ENCODE measurements at places on chromosomes 7 and 10.

DNA sequence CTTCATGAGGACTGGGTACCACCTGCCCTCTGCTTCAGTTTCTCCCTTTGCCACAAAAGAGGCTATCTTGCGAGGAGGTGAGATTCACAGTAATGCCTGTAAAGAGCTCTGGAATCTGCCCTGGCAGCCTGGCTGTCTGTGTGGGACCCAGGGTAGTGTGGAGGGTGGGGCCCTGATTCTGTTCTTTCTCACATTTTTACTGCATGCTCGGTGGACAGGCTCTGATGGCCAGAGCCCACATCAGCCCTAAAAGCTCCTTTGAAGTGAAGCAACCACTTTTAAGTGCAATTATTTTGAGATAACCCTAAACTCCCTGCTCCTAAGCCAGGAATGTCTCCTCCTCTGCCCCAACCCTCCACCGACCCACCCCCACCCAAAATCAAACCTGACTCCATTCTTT lies 92.1 kb upstream of the PODXL start:
- DNase-seq: no peak

DNA sequence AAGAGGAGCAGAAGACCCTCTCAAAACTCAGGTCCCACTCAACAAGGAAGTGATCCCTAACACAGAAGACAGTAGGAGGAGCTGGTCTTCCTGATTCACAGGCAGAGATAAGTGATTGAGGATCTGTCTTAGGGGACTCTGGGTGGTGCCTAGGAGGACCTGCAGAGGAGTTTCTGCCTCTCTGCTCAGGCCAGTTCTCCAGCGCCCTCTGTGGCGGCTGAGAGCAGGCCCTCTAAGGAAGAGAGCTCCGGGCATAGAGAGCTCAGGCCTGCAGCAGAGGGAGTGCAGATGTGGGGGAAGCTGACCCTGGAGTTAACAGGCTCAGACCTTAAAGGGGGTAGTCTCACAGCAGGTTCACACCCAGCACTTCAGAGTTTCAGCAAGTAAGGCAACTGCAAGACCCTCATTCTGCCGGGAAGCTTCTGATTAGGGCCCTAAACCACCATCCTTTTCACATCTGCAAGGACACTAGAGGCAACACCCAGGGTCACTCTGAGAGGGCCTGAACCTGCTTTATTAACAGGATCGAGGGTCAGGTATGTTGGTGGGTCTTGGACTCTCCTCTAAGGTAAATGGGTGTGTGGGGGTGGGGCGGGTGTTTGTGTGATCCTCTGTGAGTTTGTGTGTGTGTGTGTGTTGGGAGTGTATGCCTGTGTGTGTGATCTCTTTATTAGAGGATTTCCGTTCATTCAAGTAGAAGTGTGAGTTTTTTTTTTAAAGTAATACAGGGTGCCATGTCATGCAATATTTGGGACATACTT lies 57.6 kb upstream of the TARP start:
- no peak for DNase-seq

- DNase-seq: no peak
Measured at GRCh38 chr7:124033095-124033806, 384 bp upstream of the TMEM229A start.

DNA sequence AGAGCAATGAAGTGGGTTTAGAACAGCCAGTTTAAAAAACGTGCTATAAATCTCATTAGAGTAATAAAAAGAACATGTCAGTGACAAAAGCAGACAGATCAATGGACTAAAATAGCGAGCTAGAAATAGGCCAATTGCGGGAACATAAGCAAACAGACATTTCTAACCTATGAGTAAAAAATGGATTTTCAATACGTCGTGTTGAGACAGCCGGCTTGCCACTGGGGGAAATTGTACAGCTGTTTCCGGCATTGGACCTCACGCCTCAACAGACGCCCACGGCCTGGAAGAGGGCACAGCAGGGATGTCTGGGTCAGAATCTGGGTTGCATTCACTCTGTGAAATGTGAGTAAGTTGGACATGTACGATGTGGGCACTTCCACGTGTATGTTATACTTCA lies 92.9 kb downstream of the SVOPL start:
- no peak for DNase-seq

DNA sequence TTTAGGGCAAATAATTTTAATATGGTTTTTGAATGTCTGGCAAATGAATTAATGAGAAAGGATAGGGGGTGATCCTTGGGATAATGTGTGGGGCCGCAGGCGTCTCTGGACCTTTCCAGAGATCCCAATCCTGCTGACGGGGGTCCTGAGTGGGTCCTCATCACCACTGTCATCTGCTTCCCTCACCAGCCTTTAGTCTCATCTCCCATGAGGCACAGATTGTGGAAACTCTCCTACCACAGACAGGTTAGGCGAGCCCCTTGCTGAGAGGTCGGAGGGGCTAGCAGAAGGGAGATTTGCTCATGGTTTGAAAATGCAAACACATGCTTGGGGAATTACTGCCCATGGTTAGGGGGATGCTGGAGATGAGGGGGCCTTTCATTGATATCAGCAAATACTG lies 484.6 kb downstream of the RPS24 start:
- DNase-seq: no peak

DNA sequence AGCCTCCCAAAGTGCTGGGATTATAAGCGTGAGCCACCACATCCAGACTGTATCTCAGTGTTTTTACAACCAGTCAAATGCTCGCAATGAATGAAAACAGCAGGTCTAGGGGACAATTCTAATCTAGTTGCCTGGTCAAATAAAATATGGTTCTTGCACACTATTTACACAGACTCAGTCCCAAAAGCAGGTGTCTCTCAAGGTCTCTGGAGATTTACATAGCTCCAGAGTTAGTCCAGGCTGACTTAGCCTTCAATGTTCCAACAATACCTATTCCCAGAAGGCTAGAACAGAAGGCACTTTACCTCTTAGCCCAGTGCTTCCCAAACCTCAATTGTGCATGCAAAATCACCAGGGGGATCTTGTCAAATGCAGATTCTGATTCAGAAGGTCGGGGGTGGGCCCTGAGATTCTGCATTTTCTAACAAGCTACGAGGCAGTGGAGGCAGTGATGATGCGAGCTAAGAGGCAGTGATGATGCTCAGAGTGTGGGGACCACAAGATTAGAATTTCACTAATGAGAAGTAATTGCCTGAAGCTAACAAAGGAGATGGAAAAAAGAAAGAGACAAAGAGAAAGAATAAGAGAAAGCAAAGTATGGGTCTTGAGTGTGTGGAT lies 6.4 kb downstream of the KIAA1549 start:
- peak; percentile 27 for DNase-seq

GRCh38 chr10:98623176-98623575 lies 176.4 kb upstream of the HPS1 start:
- DNase-seq: no peak

- no peak for DNase-seq
Measured at GRCh38 chr7:70836946-70837345, 295.0 kb upstream of the GALNT17 start.

- peak; percentile 23 for DNase-seq
Measured at GRCh38 chr10:5585517-5586206, 60.9 kb downstream of the CALML3 start.

DNA sequence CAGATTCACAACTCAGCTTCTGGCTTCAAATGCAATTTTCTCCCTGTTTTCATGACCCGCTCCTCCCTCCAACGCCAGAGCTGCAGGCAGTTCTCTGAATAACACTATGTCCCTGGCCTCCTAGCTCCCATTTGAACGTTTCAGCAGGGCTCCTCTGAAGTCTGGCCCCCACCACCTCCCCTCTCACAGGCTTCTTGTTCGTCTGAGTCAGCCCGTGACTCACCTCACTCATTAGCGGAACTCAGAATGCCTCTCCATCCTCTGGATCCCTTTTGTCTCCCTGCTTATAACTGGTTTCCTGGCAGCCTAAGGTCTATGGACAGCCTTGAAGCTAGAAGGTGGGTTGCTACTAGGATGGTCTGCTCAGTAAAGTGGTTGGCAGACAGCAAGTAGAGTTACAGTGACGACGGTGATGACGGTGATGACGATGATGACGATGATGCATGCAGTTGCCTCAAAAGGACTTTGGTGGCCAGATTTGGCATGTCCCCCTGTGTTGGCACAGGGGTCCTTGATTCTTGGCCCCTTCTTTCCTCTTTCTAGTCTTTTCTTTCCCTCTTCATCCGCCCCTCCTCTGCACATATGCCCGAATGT lies 83.3 kb upstream of the MKLN1 start:
- DNase-seq: no peak

GRCh38 chr7:128003167-128003566 lies 28.1 kb downstream of the LRRC4 start:
- DNase-seq: no peak

- no peak for DNase-seq
Measured at GRCh38 chr7:24063721-24064120, 220.3 kb upstream of the NPY start.

GRCh38 chr10:29257106-29257783 lies 31.6 kb upstream of the LYZL1 start:
- DNase-seq: no peak

DNA sequence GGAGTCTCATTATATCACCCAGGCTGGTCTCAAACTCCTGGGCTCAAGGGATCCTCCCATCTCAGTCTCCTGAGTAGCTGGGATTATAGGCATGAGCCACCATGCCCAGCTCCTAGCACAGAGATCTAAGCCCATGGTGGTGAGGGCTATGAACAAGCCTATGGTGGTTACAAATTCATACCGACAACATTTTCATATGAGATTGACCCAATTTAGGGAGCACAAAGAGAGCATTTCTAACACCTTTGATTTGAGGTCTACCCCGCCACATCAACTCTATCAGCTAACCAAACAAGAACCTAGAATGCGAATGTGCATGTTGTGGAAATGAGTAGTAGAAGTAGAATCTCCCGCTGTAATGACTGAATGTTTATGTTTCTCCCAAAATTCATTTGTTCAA lies 14.2 kb upstream of the PRF1 start:
- DNase-seq: no peak

DNA sequence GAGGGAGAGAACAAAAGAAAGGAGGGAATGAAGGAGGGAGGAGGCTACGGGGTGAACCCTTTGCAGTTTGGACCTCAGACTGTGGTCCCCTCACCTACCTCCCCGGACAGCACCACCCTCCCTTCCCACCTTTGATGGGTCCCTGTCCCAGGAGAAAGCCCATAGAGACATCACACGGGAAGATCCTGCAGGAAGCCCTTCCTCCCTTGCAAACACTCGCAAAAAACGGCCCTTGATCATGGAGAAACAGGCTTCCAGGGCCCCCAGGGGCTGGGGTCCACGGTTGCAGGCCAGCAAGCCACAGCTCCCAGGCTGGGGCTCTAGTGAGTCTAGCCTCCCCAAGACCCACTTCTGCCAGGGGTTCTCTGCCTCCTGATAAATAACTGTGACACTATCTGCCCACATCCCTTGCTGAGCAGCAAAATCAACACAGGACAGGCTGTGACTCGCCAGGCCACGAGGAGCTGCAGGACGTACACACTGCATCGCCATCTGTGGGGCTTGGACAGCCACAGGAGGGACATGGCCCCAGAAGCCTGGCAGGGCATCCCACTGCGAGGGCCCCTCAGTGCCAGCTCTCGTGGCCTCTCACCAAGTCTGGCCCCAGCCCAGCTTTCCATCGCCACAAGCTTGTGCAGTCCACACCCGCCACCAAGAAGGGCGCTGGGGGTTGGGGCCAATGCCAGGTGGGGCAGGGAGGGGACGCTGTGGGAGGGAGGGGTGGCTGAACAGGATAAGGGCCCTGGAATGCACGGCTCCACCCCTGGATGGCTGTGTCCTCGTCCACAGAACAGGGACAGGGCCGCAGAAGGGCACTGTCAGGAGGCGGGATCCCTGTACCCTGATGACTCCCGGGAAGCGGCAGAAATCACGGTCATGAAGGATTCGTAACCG lies 34.2 kb downstream of the PDGFA start:
- DNase-seq: no peak

GRCh38 chr7:107398161-107398560 lies 71.7 kb upstream of the GPR22 start:
- no peak for DNase-seq

DNA sequence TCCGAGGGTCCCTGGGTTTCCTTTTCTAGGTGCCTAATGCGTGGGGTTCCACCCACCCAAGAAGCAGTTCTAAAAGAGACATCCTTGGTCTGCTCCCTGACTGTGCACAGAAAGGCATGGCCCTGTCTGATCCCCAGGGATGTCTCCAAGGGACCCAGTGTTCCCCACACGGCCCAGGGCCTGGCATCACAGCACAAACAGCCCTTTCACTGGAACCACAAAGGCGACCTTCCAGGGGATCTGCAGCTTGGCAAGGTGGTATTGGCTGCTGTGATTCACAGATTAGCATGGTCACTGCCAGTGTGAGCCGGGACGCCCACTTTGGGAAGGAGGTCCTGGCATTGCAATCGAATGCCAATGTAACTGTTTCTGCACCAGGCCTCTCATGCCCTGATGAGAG lies 6.4 kb downstream of the KCNMA1 start:
- no peak for DNase-seq

DNA sequence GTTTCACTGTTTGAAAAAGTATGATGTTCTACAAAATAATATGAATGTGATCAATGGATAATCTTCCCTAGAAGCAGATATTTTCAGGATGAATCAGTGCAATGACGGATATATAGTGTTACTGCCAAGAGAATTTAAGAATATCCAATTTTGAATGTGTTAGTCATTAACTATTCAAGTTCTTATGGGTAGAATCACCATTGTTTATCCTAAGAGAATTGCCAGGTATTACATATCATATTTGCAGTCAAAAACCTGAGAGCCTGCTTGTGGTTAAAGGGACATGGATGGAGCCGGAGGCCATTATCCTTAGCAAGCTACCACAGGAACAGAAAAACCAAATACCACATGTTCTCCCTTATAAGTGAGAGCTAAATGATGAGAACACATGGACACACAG lies 26.9 kb downstream of the AHR start:
- no peak for DNase-seq

- no peak for DNase-seq
Measured at GRCh38 chr10:89567576-89568245, 32.3 kb upstream of the SLC16A12 start.

GRCh38 chr10:62133618-62134017 lies 135.0 kb downstream of the RTKN2 start:
- no peak for DNase-seq

- no peak for DNase-seq
Measured at GRCh38 chr7:127896659-127897058, 134.6 kb downstream of the LRRC4 start.

GRCh38 chr7:91327346-91327745 lies 63.1 kb downstream of the FZD1 start:
- DNase-seq: no peak

DNA sequence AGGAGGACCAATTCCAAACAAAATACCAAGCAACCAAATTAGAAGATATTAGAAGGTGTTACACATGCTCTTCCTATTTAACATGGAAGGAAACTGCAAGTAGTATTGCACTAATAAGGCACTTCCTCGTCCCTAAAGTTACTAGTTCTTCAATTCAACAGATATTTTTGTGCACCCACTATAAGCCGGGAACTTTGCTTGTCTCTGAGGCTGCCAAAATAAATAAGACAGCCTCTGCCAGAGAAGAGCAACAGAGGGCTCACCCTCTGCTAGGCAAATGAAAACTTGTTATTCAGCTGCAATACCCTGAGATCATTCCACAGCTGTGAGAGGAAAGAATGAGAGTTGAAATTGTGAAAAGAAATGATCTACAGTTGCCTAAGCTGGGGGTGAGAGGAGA lies 37.4 kb upstream of the GSAP start:
- no peak for DNase-seq
